ENCODE measurements at places on chromosomes 1 and 21.

GRCh38 chr1:201028461-201028889, 5.0 kb upstream of the KIF21B start:
- DNase-seq, result no peak

DNA sequence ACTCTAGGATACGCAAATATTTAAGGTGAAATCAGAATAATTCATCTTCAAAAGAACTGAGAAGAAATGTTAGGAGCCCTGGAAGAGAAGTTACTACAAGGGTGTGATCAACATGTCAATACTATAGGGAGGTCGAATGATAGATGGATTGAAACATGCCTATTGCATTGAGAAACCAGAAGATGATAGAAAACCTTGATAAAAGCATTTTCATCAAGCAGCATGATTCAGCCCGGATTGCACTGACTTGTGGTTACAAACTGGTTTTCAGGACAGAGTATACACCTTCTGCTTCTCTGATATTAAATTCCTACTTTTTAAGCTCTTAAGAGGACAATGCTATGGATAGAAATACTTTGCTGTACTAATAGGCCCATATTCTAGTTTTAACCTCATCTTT, 164.2 kb downstream of the FMN2 start:
- DNase-seq, result no peak

DNA sequence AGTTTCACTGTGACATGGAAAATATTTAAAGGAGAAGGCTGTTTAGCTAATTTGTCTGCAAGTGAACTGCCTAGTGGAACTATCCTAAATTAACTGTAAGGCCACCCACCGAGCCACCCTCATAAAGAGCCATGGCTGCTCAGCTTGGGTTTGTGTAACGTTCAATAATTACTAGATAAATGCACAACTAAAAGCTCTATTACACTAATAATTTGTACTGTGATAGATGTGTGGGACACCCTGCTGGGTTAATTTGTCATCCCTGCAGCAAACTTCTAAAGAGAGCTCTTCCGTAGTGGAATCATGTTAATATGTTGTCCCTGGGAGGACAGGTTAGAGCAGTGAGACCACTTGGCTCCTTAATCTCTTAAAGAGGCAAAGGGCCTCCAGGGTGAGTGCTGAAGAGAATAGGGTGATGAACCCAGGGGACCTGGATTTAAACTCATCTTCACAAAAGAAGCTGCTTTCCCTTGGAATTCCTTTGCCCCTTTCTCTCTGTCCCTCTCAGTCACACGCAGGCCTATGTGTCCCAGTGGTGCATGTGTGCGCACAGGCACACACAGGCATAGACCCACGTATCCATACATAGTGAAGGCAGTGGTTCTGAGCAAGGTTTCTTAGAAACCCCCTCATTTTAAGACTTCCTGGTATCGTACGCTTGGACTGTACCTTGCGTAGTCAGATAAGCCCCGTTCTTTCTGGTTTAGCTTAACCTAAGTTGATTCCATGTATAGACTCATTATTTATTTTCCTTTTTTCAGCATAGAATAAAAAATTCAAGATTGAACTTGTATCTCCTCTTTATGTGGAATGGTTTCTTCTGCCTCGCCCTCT, 310.3 kb downstream of the NFIA start:
- no peak for DNase-seq

GRCh38 chr1:167713330-167714081, 8.3 kb upstream of the MPZL1 start:
- DNase-seq, result no peak

- DNase-seq, result no peak
Observed at GRCh38 chr1:109537450-109538178, 2.1 kb upstream of the GPR61 start.

GRCh38 chr1:94955767-94956632, 29.1 kb upstream of the CNN3 start:
- no peak for DNase-seq

DNA sequence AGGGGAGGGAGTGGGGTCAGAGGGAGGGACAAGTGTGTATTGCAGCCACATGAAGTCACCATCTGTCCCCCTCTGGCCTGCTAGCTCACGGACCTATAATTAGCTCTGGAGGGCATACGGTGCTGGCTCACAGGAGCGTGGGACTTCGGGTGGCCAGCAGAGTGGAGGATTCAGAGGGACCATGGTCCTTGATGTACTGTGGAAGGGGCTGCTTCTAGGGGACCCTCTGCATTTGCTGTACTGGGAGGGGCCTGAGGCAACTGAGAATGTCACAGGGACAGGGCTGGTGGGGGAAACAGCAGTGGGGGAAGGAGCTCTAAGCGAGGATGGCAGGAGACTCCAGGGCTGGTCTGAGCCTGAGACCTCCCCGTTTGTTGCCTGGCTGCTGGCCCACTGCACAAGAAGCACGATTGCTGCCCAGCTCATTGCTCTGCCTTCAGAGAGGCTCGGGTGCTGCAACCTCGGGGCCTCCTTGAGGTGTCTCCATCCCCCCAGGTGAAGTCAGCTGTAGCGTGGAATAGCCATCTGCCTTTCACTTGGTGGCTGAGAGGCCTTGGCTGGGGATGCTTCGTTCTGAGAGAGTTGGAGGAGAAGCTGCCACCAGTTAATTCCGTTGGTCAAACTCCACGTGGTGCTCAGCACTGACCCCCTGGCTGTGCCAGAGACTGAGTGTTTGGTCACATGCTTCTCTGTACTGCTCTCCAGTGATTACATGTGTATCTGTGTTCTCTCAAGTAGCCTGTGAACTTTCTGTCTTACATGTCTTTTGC, 2.7 kb downstream of the PPFIA4 start:
- DNase-seq, result no peak

GRCh38 chr1:162305969-162306368, 70.7 kb downstream of the SPATA46 start:
- peak; percentile 46 for DNase-seq

- no peak for DNase-seq
Observed at GRCh38 chr1:84376000-84376910, 22.0 kb upstream of the DNASE2B start.

DNA sequence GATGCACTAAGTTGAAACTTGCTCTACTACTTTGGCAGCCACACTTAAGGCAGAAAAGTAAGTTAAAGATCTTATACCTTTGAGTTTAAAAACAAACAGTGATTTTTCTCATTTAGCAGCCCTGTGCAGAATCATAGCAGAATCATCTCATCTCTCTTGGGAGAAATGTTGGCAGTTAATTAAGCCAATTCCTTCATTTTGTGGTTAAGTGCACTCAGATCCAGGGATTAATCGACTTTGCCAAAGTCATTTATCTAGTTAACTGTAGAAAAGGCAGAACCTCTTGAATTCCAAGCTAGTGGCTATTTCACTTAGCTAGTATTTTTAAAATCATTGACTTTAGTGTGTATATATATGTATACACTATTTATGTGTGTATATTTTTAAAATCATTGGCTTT, 125.0 kb downstream of the GPR52 start:
- DNase-seq, result no peak

GRCh38 chr1:172515927-172516326, 17.0 kb upstream of the SUCO start:
- no peak for DNase-seq

- DNase-seq, result no peak
Observed at GRCh38 chr1:209661071-209661470, 8.8 kb upstream of the LAMB3 start.
